ENCODE measurements at places on chromosomes 3 and 15.

GRCh38 chr3:152197451-152197850, 71.3 kb upstream of the MBNL1 start:
- DNase-seq = no peak

DNA sequence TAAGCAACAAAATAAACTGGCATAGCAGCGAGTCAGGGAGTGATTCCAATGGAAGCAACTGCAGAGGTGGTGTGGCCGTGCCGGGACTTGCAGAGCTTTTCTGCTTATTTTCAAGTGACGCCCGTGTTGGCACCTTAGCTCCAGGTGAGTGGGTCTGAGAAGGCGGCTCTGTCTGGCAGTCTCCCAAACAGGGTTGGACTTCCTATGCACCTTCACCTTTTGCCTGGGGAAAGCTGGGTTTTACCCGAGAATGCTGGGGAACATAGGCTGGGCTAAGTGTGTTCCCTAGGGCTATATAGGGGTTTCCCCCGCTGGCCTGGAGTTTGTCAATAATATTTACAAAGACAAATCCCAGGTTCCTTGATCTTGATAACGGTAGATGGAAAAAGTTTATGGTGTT, 179.9 kb upstream of the TBL1XR1 start:
- DNase-seq = peak; percentile 33

DNA sequence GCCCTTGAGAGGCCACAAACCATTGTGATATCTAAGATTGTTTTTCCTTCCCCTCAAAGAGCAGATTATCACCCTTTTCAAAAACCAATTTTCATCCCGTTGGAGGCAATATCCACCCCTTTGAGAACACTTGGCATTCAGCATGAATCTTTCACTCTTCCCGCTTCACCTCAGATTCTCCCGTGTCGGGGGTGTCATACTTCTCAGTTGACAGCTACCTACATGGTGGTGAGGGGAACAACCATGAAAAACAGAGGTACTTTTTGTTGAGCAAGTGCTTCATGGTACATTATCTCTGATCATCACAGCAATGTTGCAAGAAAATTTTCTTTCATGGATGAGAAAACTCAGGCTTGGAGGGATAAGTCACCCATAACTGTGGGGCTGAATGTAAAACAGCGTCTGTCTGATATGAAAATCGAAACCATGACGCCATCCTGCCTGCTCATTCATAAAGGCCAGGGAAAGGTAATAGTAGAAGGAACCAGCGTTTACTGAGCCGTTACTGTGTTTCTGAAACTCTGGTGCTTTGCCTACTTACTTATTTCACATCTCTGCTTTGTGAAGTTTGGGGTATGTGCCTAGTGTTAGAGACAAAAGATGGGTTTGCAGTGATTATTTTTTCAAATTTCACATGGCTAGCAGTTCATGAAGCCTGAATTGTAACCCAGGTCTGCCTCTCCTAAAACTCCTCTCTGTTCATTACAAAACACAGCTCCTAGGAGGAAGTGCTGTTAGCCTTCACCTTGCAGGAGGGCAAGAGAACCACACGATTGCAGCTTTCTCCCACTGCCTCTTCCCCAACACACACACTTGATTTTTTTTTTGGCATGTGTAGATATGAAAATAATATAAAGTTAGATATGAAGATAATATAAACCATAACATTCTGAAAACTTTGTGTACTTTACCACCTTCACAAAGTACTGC, 35.4 kb downstream of the SV2B start:
- no peak for DNase-seq

DNA sequence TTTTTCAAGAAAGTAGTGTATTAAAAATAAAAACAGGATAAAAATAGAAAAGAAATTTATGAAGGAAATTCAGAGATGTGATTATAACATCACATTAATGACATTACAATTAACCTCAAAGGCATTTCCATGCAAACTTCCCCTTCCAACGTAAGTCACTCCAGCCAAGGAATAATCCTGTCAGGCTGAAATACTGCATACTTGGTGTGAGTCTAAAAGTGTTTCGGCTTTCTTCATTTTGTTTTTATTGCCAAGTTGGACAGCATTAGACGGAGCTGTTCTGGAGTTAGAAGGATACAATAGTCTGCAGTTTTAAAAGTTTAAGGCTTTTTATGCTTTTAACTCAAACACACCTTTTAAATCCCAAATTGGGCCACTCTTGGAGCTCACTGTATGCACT, 435.0 kb downstream of the MECOM start:
- DNase-seq = no peak

- no peak for DNase-seq
These were observed 216.5 kb downstream of the ISL2 start for GRCh38 chr15:76553102-76553501.

DNA sequence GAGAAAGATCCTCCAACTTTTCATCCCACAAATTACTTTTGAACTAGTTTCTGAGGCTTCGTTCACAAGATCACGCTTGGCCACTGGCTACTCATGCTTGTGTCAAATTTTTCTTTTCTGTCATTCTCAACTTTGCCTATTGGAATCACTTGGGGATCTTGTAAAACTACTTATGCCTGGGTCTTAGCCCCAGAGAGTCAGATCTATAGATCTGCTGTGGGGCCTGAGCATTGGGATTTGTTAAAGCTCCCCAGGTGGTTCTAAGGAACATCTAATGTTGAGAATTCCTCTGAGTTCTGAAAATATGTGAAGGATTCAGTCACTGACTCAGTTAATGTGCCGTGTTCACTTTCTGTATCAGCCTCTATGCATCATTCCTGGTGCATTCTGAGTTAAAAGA, 71.7 kb upstream of the VGLL3 start:
- no peak for DNase-seq

GRCh38 chr3:171245796-171246765, 214.1 kb downstream of the TNIK start:
- no peak for DNase-seq

- DNase-seq = no peak
These were observed 565.0 kb downstream of the MAGI1 start for GRCh38 chr3:65473736-65474135.

GRCh38 chr3:82177774-82178173, 416.3 kb upstream of the GBE1 start:
- no peak for DNase-seq

GRCh38 chr3:56725175-56725574, 42.1 kb upstream of the TASOR start:
- DNase-seq = no peak

DNA sequence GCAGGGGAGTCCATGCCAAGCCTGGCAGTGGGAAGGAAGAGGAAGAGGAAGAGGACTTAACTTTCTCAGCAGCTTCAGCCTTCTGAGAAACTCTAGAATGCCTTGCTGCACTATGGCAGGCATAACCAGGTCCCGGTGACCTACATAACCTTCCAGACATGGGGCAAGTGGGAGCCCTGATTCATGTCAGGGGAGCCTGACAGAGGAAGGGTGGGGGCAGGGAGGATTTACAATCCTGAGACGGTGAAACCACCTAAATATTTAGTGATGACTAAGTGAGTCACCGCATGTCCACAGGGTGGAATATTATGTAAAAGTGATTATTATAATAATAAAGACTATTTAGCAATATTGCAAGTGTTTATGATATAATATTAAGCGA, 46.7 kb downstream of the AMOTL2 start:
- peak; percentile 47 for DNase-seq

GRCh38 chr15:38844736-38845135, 280.1 kb upstream of the RASGRP1 start:
- no peak for DNase-seq

DNA sequence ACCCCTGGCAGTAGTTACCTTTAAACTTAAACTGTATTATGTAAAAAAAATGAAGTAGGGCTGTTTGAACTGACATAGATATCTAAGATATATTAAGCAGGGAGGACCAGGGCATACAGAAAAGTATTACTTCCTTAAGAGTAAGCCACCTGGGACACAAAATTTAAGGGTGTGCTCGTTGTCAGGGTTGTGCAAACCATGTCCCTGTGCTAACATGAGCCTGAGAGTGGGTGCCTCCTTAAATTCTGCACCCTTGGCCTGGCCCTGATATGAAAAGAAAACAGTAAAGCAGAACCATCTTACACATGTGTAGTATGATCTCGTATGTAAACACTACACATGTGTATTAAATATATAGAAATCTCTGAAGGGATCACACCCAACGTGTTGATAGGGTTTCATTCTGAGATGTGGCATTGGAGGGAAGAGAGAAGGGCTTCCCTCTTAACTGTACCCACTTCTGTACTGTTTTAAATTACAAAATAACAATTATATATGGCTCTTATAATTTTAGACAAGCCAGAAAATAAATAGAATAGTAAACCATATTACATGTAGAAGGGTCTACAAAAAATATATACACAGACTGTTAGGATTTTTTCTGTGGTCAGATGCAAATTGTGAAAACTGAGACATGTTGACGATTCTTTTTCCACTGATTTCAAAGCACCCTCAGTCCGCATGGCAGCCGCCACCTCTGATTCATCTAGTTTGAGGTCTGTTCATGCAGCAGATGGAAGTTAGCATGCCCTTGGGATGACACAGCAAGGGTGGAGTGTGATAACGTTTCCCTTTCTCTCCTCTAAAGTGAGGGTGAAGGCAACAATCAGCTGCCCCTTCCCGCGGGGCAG, 400.8 kb upstream of the PROK2 start:
- DNase-seq = no peak

DNA sequence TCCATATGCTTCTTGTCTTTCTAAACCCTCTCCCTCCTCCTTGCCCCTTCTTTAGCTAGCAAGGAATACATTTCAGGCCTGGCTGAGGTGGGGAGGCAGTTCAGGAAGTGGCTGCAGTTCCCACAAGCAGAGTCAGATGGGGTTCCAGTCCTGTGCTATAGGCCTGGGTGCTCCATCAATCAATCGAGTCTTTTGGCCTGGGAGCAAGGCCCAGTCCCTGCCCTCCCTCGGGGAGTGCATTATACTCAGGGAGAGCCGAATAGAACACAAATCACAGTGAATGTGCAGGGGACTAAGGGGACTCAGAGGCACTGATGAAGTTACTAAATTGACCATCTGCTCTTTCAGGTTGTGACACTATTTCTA, 58.0 kb upstream of the HERC1 start:
- no peak for DNase-seq
